HuH-7.5 (cell line): ENCODE measurements at places on chromosomes 5 and 9.

- no peak for DNase-seq
These were observed 163.2 kb downstream of the HCN1 start for GRCh38 chr5:45532826-45533624.

- DNase-seq: no peak
These were observed 61.3 kb upstream of the MOCS2 start for GRCh38 chr5:53170746-53171349.

DNA sequence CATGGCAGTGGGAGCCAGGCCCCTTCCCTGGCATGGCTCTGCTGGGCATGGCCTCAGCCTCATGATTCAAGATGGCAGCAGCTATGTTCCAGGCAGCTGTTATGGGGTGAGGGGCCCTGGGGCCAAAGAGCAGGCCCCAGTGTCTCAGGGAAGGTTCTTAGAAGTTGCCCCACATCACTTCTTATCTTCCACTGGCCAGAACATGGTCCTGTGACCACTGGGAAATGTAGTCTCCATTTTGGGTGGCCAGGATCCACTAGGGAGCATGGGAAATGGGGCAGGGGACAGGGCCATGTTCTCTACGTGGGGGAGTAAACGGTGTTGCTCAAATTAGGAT, 18.3 kb downstream of the SUSD3 start:
- DNase-seq: no peak

DNA sequence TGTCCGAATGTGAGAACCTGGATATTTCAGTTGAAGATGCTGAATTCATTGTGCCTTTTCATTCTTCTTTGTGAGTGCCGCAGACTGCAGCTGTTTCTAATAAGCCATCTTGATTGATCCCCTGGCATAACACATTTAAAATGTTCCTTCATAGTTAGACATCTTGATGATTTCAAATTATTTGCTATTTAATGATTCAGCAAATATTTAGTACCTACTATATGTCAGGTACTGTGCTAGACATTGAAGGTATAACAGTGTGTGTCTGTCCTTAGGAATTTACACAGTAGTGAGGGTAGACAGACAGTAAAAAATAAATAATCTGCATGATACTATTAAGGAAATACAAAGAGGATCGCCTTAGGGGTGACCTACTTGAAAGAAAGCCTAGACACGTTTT, 61.6 kb downstream of the YTHDC2 start:
- no peak for DNase-seq

DNA sequence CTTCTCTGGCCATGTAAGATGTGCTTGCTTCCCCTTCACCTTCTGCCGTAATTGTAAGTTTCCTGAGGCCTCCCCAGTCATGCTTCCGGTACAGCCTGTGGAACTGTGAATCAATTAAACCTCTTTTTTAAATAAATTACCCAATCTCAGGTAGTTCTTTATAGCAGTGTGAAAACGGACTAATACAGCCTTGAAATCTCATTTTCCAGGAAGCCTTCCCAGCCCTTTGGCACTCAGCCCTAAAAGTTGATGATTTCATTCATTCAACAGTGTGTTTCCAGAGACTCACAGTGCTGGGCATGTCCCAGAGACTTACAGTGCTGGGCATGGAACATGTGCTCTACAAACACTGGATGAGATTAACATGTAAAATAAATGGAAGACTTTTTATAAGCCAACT, 135.8 kb downstream of the DCP2 start:
- no peak for DNase-seq

GRCh38 chr9:103713631-103714030, 380.5 kb upstream of the SMC2 start:
- no peak for DNase-seq

GRCh38 chr5:102600964-102601363, 102.2 kb upstream of the SLCO6A1 start:
- no peak for DNase-seq

DNA sequence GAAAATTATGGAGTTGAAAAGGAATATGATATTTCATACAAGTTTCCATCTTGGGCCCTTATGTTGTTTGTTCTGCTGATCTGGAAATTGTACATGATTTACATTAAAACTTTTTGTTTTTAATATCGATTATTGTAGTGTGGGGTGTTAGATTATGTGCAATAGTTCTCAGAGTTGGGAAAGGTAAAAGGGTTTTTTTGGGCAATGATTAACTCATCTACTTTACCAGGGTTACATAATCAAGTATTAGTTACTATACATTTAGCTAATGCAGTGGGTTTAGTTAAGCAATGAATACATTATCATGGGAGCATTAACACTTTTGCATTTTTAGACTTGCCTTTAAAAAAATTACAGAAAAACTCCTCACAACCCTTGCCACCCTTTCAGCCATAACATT, 134.0 kb downstream of the ZSWIM6 start:
- no peak for DNase-seq
